AG04449 (cell line): ENCODE measurements at places on chromosomes 5 and 9.

DNA sequence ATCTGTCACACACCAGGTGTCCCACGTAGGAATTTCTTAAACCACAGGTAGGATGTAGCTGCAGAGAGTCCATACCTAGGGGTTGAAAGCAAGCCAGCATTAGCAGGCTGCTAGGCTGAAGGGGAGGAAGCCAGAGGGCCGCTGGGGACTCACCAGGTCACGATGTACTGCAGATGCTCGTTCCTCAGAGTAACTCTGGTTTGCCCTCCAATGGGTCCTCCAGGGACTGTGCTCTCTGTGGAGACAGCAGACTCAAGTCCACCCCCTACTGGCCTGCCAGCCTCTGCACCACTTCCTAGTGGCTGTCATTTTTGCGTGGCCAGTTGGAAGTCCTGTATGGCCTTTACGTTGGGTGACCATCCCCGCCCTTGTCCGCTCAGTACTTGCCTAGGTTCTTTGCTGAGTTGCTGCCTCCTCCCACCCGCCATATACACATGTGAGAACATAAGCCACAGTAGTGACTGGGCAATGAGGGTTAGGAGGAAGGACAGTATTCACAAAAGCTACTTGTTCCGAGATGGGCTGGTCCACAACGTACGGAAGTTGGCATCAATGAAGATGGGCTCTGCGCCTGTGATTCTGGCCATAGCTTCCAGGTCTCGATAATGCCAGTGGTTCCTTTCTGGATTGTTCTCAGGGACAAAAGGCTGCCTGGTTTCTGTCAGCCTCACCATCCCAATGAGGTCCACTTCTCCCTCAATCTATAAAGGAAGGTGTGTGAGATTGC is 4.1 kb downstream of the RPL7A start:
- DNase-seq: no peak

GRCh38 chr5:57219386-57219785 is 45.5 kb downstream of the GPBP1 start:
- no peak for DNase-seq

- no peak for DNase-seq
Measured at GRCh38 chr9:21295992-21296391, 9.1 kb downstream of the IFNA5 start.

- DNase-seq: no peak
Measured at GRCh38 chr5:39376293-39376714, 12.0 kb upstream of the C9 start.

DNA sequence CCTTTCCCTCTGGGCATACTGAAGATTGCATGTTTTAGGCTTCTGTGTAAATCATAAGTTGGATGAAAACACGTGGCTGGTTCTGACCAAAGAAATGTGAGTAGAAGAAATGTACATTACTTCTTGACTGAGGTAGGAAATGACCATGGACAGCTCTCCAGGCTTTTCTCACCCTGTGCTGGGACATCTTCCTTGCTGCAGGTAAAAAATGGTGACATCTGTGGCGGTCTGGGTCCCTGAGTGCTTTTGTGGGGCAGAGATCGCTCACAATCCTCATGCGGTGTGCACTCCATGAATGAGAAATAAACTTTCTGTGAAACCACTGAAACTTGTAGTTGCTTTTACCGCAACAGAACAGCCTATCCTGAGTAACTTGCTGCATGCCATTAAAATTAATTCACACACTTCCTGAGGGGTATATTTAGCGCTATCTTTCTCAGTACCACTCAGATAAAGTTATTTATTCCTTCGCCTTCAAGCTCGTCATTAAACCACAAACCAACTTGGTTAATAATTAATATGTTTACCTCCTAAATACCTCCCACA is 730.4 kb downstream of the EFNA5 start:
- DNase-seq: no peak

- DNase-seq: no peak
Measured at GRCh38 chr5:2685651-2686272, 65.7 kb downstream of the IRX2 start.

- no peak for DNase-seq
Measured at GRCh38 chr9:92980085-92980745, 32.9 kb downstream of the FGD3 start.

DNA sequence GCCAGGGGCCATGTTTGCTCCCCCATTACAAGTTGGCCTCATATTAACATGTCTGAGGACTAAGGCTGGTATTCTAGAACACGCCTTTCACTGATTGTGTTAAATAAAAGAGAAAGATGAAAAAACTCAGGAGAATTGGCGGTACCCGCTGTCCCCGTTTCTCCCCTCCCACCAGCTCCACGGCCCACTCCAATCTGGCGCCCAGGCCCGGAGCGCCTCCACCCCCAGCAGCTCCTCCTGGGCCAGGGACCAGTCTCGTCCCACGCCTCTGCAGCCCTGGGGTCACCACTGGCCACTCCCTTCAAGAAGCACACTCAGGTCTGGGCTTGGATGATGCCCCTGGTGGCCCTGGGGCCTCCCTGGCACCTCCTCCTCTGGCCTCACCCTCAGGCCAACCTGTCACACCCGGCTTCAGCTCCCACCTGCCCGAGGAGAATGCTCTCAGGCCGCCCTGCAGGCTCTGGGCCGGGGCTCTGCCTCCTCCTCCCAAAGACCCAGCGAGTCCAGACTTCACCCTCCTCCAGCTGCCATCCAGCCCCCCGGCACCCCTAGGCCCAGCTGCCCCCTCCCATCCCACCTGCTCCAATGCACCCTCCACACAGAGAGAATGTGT is 133.0 kb upstream of the PPP1R26 start:
- DNase-seq: no peak

- DNase-seq: no peak
Measured at GRCh38 chr5:87413343-87413645, 564 bp upstream of the CCNH start.

GRCh38 chr9:118444403-118444802 is 740.2 kb downstream of the TLR4 start:
- DNase-seq: no peak

DNA sequence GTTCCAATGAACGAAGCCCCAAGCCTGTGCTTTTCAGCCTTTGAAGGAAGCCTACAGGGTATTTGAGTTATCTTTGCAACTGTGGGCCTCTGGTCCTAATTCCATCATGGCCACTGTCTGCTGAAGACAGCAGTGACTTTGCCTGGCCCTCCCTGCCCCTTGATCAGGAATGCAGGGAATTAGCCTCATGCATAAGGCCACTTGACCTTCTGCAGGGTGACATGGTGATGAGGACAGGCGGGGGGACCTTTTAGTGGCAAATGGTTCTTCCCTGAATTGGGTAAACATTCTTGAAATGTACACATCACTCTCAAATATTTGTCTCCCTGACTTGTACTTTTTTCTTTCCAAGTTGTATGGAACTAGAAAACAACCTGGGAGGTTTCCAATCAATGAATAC is 25.2 kb upstream of the XPA start:
- DNase-seq: no peak
